ENCODE measurements at places on chromosomes 1 and 21. TPM values are rescaled to one million over a fixed set of nuclear protein-coding genes. Genes with fewer than 3 reads are reported as not detected.

The CFAP57 gene
- under 0.01 TPM for total RNA-seq

DNA sequence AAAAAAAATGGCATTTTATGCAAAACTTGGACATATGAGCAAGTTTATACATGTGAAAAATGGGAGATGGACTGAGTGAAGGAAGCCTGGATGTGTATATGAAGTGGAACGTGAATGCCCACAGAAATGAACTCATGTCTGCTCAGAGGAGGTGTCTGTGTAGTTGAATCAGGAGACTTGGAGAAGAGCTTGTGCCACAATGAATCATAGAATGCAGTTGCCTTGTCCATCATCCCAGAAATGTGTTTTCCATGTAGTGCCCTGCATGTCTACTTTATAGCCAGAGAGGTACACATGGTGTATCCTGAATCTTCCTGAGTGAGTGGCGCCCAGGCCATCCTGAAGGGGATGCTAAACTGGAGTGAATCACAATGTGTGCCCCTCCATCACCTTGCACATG, 2.6 kb upstream of the ILDR2 start:
- H3K27me3 ChIP-seq, result no peaks in the 10 kb centered on the region
- H3K4me3 ChIP-seq, result no peak overlapping the region
- peaks cover 1% of the 10 kb centered on the region for H3K4me1 ChIP-seq
- H3K27ac ChIP-seq, result no peak overlapping the region
- no peak for DNase-seq
- H3K36me3 ChIP-seq, result no peaks in the 10 kb centered on the region

DNA sequence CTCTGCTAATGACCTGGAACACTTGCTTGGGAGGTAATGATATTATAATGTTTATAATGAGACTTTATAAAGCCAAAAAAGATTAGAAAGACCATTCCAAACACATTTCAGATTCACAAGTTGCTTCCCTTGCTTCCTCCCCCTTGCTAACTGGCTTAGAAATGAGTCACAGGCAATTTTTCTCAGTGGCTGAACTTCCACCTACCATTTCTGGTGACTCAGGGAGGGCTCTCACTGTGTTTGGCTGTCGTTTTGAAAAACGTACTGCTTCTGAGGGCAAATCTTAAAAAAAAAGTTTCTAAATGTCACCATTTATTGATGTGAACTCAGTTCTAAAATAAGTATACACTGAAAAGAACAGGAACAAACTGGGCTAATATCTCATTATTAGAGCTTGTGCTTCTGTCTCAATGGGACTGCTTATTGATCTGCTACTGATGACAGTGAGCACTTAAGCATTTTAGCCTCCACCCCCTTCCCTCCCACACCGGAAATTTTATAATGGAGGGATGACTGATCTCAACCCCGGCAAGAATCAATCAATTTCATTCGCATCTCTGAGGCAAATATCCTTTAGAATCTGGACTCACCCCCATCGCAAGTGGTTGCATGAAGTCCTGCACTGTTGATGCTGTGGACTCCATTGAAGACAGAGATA, 278.3 kb downstream of the KCTD3 start:
- H3K36me3 ChIP-seq, result no peaks in the 10 kb centered on the region
- DNase-seq, result no peak
- no peak overlapping the region for H3K4me3 ChIP-seq
- no peaks in the 10 kb centered on the region for H3K27me3 ChIP-seq
- H3K27ac ChIP-seq, result no peak overlapping the region

The ITGB2 gene
- total RNA-seq, result 50.6 TPM

The CFHR2 gene
- 153 TPM for total RNA-seq

DNA sequence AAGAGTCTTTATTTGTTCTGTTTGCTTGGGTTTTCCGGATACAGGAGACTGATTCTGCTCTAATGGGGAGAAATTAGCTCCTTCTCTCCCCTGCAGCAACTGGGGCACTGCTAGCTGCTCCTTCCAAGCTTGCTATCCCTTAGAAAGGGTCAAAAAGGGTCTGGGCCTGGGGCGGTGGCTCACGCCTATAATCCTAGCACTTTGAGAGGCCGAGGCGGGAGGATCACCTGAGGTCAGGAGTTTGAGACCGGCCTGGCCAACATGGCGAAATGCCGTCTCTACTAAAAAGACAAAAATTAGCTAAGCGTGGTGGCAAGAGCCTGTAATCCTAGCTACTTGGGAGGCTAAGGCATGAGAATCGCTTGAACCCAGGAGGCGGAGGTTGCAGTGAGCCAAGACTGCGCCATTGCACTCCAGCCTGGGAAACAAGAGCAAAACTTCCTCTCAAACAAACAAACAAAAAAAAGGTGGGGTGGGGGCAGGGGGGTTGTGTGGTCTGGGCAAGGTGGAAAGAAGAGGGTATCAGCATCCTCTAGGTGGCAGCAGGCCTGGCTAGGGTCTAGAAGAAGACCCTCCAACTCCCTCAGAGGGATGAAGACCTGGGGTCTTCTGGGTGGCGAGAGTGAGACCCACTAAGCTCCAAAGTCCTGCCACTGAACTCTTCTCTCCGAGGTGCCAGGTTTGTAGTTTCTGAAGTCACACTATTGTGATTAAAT, 15.4 kb upstream of the TBX15 start:
- peaks cover 34% of the 10 kb centered on the region for H3K27me3 ChIP-seq
- peaks cover 15% of the 10 kb centered on the region for H3K4me1 ChIP-seq
- H3K36me3 ChIP-seq, result no peaks in the 10 kb centered on the region
- H3K27ac ChIP-seq, result no peak overlapping the region
- no peak overlapping the region for H3K4me3 ChIP-seq

- no peak for DNase-seq
- H3K27ac ChIP-seq, result no peak overlapping the region
- H3K27me3 ChIP-seq, result peaks cover 54% of the 10 kb centered on the region
- H3K4me1 ChIP-seq, result peaks cover 32% of the 10 kb centered on the region
- no peak overlapping the region for H3K4me3 ChIP-seq
Measured at GRCh38 chr1:197916500-197916983, 630 bp upstream of the LHX9 start.

- no peak for DNase-seq
- H3K4me1 ChIP-seq, result no peaks in the 10 kb centered on the region
- H3K27me3 ChIP-seq, result peaks cover 2% of the 10 kb centered on the region
- no peak overlapping the region for H3K27ac ChIP-seq
Measured at GRCh38 chr21:44344541-44345183, 5.5 kb upstream of the CFAP410 start.

DNA sequence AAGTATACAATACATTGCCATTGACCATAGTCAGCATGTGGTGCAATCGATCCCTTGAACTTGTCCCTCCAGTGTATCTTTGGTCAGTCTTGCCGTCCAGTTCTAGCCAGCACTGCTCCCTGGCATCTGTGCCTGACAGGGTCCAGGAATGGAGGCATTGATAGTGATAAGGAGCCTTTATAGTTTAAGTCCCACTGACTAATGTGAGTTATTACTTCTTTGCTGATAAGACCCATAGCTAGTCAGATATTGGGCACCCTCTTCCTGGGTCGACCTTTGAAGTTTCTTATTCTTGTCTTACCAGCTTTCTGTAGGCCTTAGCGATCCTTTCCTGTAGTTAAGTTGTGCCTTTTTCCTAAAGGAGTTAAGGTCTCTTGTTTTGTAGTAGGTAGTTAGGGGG, 13.0 kb downstream of the UCK2 start:
- H3K4me1 ChIP-seq, result peaks cover 2% of the 10 kb centered on the region
- no peak overlapping the region for H3K27ac ChIP-seq
- H3K27me3 ChIP-seq, result no peaks in the 10 kb centered on the region
- H3K4me3 ChIP-seq, result no peak overlapping the region
